ENCODE measurements at places on chromosomes 6 and 20.

DNA sequence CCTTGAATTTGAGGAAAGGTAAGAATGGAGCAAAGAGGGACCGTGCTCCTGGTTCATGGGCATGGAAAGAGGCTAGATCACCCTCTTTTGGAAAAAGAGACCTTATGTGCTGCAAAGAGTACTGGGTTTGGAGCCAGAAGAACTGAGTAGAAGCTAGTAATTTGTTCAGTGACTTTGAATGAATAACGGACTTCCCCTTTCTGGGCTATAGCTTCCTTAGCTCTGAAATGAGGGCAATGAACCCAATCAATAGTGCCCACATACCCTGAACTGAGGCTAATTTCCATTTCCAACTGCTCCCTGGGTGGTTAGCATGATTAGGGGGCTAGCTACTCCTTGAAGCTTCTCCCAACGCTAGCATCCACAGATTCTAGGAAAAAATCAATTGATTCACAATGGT lies 121.4 kb downstream of the UNC5CL start:
- no peak for DNase-seq

- no peak for DNase-seq
Measured at GRCh38 chr6:85132091-85132490, 317.8 kb upstream of the NT5E start.

GRCh38 chr6:20802596-20802995 lies 268.3 kb downstream of the CDKAL1 start:
- DNase-seq, result no peak

DNA sequence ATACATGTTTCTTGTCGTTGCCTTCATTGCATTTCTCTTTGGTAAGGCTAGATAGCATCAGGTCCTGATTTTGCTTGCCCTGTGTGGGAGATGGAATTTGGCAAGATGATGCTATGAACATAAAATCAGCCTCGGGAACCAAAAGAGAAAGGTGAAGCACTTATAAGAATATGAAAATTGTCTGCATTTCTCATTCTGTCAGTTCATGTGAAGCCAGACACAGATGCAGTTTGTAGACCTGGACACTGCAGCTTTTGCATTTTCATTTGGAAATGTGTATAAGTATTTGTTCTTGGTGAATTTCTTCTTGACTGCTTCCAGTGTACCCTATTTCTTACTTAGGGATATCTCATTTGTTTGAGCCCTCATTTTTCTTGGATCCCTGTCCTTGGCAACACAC lies 1.3 kb downstream of the YWHAB start:
- DNase-seq, result no peak

GRCh38 chr6:139708337-139709199 lies 334.1 kb upstream of the CITED2 start:
- DNase-seq, result no peak

DNA sequence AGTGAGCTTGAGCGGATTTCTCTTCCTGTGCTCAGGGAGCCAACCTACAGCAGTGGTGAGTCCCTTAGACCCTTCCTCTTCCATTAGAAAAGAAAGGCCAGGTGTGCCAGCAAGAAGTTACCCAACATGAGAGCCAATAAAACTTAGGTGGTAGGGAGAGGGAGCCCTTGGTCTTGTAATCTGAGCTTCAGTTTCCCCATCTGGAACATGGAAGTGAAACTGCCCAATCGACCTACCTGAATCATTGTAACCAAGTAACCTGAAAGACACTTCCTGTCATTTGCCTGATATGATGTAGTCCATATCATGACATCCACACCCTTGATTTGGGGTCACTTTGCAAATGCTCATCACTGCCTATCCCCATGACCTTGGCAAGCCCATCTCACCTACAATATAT lies 66.4 kb downstream of the MDGA1 start:
- no peak for DNase-seq

- DNase-seq, result no peak
Measured at GRCh38 chr6:3841711-3842565, 7.2 kb upstream of the FAM50B start.

- DNase-seq, result no peak
Measured at GRCh38 chr6:134249239-134249758, 68.6 kb downstream of the SGK1 start.

DNA sequence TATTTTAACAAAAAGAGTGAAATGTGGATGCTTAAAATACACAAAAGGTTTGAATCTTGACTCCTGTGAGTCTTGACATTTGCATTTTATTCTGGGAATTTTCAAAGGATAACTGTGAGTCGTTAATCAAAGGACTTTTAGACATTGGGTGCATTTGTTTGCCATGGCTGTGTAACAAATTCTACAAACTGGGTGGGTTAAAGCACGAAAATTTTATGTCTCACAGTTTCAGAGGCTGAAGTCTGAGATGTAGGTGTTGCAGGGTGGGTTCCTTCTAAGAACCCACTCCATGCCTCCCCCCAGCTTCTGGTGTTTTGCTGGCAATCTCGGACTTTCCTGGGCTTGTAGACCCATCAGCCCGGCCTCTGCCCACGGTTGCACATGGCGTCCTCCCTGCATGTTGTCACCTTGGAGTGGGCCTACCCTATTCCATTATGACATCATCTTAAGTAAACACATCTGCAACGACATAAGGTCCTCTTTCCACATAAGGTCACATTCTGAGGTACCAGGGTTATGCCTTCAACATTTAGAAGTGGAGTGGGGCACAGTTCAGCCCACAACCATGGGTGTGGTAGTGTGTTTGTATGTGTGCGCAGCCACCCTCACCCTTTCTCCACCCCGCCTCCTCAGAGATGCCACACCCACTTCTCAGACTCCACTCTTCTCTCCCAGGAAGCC lies 113.1 kb downstream of the FOXA2 start:
- no peak for DNase-seq

DNA sequence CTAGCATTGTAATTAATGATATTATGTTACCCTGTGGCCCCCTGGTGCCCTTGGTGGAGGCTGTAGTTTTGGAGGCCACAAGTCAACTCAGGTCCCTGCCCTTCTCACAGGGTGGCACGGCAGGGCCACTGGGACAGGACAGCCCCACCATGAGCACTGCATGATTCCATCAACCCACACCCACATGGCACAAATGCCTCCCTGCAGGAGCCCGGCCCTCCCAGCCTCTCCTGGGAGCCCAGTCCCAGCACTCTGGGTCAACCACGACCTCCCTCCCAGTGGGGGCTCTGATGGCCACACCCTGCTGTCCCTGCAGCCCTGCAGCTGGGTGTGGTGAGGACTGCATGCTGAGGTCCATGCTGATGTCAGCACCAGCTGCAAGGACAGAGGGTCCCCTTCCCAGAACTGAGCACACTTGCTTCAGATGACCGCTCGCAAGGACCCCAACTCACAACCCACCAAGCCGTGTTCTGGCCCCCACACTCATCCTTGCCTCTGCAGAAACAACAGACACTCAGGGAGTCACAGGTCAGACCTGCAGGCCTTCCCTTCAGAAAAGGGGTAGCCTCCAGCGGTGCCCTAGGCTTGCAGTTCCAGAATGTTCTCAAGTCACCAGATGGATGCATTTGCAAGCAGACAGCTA lies 15.7 kb upstream of the CST7 start:
- DNase-seq, result no peak

DNA sequence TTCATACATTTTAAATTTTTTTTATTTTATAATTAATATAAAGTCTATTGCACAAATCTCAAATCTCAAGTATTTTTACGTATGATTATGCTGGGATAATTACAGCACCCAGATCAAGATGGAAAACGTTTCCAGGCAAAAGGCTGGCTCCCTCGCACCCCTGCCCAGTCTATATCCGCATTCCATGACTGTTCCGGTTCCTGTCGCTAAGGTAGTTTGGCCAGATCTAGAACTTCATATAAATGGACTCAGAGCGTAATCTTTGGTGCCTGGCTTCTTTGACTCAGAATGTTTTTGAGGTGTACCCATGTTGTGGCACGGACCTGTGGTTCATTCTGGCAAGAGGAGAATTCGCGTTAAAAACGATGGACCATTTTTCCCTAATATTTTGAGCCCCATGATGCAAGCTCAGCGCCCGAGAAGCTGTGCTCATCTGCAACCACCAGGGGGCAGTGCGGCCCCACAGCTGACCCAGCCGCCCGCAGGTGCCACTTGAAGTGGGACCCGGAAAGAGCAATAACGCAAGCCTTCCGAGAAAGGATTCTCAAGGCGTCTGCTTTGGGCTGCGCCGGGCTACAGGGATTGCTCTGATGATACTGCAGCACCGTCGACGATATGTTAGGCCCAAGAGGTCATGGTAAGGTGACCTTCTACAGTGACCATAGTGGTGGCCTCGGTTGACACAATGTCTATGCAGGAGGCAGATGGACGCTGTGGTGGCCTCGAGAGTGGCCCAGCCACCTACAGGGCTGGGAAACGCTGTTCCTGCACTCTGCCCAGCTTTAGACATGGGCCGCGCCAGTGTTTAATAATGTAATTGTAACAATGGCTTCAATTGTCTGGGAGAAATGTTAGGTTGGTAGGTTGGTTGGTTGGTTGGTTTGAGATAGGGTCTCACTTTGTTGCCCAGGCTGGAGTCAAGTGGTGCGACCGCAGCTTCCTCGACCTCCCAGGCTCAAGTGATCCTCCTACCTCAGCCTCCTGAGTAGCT lies 160.1 kb downstream of the ZMYND8 start:
- DNase-seq, result peak; percentile 52

DNA sequence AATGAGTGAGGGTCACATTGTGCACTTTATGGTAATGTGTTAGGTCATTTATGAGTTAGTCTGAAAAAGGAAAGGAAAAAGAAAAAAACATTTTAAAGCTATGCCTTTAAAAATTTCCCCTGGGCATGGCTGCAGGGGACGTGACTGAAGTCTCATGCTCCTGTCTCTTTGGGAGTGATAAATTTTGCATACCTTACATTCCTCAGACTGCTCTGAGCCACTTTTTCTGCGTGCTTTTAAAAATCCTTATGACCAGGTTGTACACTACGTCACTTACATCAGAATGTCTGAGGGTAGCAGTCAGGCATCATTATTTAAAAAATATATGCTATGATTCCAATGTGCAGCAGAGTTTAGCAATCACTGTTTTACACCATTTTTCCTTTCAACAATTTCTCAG lies 121.2 kb downstream of the RFPL4B start:
- no peak for DNase-seq

Data from activated CD4-positive, CD25-positive, alpha-beta regulatory T cell (primary cell).